ENCODE measurements at places on chromosomes 2 and 18.

DNA sequence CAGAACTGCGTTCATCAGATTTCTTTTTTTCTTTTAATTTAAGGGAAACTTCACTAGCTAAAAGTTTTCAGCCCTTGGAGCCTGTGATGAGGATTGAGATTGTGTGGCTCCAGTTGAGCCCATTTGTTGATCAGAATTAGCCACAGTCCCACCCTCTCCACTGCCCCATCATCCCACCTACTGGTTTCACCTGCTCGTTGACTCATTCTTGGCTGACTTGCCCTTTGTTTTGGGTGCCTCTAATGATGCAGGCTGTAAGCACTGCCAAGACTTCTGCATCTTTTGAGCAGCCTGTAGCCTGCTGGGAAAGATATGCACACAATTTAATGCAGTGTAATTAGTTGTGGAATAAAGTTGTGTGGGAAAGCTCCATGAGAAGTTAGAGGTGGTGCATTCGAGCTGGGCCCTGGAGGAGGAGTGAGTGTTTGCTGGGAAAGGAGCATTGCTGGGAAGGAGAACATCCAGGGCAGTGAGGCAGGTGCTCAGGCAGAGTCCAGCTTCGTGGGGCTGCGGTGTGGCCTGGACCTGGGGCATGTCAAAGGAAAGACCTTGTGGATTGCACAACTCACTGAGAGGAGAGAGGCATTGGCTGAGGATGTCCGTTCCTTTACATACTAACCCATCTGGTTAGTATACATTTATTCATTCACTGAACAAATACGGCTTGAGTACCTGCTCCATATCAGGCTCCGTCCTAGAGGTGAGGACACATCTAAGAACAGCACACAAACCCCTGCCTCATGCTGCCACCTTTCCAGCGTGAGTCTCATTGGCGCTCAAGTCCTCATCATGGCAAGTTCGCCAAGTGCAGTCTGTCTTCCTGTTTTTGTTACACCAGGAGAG is 18.2 kb downstream of the ASPRV1 start:
- no peak for DNase-seq

DNA sequence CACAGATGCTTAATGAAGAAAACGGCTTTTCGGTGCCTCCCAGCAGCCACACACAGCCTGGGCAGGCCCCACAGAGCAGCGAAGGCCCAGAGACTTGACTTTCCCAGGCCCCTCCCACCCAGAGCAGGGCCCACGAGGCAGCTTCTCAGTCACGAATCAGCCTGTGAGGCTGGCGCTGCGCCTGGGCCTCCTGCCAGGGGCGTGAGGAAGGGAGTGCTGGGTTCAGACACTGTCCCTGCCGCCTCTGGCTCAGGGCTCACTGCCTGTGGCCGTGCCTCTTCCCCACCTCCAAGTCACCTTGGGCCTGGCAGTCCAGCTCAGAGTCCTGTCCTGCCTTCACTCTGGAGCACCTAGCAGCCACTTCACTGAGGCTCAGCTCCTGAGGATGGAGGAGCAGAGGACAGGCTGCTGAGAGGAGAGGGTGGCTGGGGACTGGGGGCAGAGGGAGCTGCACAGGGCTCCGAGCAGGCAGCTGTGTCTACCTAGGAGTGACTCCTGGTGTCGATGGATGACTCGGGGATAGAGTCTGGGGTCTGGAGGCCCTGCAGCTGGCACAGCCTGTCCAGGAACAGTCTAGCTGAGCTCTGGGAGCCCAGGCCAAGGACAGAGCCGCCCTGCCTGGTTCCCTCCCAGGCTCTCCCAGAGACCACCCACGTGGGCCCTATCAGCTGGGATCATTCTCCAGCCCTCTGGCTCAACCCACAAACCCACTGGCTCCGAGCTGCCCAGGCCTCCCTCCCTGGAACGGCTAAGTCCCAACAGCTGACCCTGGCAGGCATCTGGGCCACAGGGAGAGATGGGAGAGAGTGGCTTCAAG is 36.4 kb upstream of the FOSL2 start:
- peak; percentile 26 for DNase-seq

GRCh38 chr2:177283906-177284305 is 19.4 kb upstream of the NFE2L2 start:
- no peak for DNase-seq

- DNase-seq: no peak
Measured at GRCh38 chr2:18200771-18201170, 322.3 kb downstream of the KCNS3 start.

GRCh38 chr2:190882856-190883582 is 2.4 kb downstream of the GLS start:
- peak; percentile 40 for DNase-seq

GRCh38 chr2:240478346-240479110 is 43.1 kb downstream of the GPC1 start:
- no peak for DNase-seq

Data from mesendoderm (in vitro differentiated cells).